ENCODE measurements at places on chromosomes 1 and 21.

GRCh38 chr1:90114521-90115141, 119.7 kb downstream of the ZNF326 start:
- peak; percentile 44 for DNase-seq

DNA sequence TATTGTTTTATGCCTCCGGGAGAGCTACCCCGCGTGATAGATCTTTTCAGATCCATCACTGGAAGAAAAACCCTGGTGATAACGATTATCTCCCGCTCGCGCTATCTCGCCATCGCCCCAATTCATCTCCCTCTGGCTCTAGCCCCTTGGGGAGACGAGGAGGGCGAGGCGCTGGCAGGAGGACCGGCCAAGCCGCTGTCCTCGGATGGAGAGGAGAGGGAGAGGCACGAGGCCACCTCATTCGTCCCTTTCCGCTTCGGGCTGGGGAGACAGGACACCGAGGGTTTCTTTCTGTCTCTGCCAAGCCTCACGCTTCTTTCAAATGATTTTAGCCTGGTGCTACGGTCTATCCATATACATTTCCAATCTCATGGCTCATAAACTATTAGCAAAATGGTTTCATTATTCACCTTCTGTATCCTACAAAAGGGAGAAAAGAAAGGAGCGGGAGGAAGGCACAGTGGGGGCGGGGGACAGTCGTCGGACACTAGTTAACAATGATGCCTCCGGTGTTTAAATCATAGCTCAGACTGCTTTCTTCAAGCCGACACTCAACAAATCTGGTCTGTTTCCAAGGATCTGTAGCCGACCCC, 415.0 kb upstream of the ESRRG start:
- no peak for DNase-seq

- DNase-seq = no peak
Measured at GRCh38 chr1:117022114-117022513, 20.6 kb downstream of the CD101 start.

- no peak for DNase-seq
Measured at GRCh38 chr1:178961868-178962267, 63.8 kb upstream of the FAM20B start.

DNA sequence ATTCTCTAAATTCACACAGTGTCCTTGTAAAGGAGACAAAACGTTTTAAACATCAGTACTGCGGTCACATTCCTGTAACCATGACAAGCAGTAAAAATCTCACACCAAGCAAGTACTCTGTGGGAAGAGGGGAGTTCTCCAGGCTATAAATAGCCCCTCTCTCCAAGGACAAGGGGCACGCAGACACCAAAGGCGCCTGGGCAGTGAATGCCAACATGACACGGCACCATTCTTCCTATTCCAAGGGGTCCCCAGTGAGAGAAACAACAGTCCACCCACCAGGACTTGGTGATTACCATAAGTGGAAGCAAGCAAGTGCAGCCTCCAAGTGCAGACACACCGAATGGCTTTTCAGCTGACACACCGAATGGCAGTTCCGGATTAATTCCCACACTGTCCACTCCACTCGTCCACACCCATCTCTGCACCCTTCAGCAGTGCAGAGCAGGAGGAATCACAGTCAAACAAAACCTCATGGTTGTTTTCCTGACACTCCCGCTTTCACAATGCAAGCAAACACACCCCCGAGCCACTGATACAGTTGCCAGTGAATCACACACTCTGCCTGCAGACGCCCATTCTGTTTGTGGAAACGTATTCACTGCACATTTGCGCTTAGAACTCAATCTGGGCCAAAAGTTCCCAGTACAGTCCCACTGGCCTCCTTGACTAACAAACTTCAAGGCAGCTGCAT, 1.8 kb downstream of the PTTG1IP start:
- no peak for DNase-seq

DNA sequence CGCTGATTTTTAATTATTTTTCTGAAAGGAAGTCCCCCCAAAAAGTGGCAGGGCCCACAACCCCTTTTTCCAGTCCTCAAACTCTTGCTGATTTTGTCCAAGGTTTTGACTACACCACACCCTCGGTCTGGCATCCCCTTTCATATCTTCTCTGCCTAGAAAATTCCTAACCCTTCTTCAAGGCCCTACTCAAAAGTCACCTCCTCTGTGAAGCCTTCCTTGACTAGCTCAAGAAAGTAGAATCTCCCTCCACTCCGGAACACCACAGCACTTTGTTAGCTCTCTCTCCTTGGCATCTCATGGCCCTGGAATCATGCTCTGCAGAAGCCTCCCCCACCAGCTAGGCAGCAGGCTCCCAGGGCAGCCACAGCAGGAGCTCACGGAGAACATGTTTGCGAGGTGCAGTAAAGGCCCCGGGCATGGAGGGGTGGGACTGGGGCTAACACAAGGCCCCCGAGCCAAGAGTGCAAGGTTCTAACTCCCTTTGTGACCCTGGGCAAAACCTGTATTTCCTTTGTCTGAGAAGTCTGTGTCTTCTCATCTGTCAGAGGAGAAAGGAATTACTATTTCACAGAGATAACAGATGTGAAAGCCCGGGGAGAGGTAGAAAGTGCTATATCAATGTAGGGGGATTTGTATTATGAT, 17.7 kb upstream of the S100A7 start:
- no peak for DNase-seq

DNA sequence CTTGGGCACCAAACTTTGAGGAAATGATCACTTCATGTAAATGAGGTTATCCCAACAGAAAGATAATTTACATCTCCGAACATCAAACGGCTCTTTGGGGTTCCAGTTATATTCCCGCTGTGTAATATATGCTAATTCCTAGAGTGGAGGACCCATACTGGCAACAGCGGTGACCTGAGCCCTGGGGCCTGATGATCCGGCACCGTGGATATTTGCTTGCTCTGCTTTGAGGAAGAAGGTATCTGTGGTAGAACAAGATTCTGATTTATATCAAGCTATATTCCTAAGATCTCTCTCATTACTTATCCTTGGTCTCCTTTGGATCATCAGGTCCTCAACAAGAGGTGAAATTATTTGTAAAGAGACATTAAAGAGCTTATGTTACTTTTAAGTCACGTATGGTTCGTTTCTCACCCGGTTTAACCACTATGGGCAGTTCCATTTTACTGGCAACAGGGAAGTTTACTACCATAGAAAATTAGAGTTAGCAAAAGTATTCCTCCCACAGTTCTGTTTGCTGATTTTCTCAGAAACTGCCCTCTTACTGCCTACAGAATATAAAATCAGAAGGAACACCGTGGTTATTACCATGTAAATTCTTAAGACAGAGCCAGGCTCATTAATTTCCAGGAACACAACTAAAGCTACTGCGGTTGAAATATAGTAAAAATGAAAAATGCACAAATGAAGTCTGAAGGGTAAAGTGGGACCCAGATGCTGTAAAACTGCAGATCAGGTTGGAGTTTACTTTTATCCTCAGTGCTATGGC, 56.7 kb downstream of the MRPL39 start:
- peak; percentile 59 for DNase-seq

DNA sequence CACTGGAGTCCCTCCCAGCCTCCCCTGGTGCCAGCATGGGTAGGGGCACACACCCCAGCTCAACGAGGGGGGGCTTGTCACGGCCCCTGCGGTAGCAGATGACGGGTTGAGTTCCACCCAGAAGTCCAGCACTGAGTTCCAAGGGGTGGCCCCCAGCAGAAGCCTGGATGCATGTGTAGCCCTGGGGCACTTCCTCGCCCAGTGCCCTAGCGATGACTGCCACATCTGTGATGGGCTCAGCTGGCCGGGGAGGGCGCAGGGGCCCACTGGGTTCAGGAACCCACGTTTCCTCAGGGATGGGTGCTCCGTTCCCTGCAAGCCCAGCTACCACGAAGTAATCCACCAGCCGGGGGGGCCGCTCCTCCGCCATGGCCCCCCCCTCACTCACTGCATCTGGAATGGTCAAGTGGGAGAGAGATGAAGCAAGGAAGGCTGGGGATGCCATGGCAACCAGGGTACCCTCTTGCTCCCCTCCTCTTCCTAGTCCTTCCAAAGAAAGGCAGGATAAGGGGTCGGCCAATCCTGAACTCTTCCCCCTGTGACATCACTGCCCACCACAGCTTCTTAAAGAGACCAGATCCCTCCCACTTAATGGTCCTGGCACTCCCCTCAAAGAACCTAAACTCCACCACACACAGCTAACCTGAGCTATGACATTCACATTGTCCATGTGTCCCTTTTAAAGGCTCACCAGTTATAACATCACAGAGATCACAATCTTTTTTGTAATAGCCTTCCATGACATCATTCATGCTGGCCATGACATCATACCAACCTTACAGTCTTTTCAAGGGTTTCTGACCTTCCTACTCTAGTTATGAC, 2.3 kb downstream of the DENND4B start:
- DNase-seq = no peak

DNA sequence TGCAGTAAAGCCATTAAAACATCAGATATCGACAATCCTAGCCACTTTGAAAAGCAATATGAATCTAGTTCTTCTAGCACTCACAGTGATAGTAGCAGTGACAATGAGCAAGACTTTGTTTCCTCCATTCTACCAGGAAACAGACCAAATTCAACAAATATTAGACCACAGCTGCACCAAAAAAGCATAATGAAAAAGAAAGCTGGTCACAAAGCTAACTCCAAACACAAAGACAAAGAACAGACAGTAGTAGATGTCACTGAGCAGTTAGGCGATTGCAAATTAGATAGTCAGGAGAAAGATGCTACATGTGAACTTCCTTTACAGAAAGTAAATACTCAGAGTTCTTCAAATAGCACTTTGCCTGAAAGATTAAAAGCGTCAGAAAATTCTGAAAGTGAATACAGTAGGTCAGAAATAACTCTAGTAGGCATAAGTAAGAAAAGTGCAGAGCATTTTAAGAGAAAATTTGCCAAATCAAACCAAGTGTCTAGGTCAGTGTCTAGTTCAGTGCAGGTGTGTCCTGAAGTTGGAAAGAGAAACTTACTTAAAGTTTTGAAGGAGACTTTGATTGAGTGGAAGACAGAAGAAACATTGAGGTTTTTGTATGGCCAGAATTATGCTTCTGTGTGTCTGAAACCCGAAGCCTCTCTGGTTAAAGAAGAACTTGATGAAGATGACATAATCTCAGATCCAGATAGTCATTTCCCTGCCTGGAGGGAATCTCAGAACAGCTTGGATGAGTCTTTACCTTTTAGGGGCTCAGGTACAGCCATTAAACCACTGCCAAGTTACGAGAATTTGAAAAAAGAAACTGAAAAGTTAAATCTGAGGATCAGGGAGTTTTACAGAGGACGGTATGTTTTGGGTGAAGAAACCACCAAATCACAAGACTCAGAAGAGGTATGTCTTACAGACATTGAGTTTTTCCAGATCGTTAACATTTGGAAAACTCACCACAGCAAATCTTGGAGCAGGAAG, 24.9 kb downstream of the RPAP2 start:
- DNase-seq = peak; percentile 12

DNA sequence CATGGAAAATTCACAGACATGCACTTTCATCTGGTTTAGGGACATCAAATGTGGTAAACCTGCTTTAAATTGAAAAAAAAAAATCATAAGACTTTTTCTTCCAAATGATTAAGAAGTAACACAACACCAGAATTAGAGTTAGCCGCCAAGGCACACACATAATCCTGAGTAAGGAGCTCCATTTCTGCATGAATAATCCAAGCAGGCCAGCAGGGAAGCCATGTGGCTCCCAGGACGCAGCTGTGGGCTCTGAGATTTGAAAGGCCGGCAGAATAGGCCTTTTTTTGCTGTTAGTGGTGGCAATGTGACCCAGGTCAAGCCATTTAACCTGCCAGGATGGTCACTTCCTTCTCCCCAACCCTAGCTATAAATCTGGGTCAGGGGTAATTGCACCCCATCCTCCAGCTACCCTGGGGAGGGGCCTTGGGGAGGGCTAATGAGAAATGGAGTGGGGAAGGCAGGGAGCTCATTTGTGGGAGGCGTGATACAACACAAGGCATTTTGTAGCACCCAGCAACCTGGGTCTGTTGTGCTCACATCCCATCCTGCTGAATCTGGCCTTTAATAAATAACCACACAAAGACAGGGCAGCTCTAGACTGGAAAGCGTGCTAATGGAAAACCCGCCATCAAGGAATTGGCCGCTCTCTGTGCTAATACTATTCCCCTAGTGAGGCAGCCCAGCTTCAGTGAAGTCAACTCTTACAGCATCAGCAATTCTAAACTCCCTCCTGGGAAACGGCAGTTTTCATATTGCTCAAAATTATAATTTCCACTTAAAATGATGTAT, 178.5 kb downstream of the RHOU start:
- DNase-seq = no peak

Data from activated CD4-positive, alpha-beta T cell treated with anti-CD3 and anti-CD28 coated beads, Interleukin-2, amount 50 U/mL, for 16 hours (primary cell).